ENCODE measurements at places on chromosomes 7 and 10.

DNA sequence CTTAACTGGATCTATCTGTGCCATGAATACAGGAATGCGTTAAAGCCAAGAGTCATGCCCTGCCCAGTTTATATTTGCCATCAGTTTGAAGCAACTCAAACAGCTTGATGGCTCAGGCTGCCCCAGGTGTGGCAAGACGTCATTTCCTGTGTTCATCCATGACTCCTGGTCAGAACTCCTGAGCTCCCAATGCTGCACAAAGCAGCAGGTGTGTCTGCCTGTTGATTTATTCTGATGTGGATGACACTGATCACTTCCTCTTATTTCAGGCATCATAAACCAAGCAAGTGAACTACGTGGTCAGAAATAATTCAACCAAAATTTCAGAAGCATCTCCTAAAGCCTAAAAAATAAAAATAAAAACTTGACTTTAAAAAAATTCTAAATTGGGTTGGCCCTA, 68.5 kb downstream of the EZH2 start:
- no peak for DNase-seq

DNA sequence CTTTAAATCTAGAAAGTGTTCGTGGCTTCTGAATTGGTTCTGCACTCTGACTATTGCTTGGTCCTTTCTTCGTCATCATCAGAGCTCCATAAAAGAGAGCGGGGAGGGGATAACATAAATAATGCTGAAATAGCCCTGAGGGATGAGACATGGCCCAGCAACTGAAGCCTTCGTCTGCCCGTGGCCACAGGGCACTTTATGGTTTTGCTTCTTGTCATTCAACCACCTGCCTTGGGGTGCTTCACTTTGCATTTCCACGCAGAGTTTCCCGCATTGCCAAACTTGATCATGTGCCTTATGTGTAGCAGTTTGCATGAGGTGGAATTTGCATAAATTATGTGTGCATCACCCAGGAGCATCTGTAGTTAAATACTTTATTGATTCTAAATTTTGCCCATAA, 15.9 kb downstream of the GSTO2 start:
- no peak for DNase-seq

DNA sequence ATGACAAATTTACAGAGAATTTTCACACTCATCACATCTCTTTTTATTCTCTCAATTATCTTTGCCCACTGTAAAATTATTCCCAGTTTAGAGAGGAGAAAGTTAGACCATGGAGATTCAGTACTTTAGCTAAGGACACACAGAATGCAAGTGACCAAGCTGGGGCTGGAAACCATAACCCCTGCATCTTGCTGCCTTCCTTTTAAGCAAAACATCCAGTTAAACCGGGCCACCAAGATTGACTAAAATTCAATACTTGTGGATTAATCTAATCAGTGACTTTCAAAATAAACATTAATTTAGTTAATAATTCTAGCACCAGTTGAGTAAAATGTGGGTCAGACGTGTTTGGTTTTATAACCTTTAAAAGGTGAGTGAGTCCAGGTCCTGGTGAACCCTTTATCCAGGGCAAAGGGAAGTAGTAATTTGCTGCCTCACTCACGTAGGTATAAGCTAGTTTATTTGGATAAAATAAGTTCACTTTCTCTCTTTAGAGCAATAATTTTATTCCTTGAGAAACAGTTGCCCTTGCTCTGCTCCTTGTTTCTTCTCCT, 1.9 kb upstream of the CYP2C8 start:
- no peak for DNase-seq

DNA sequence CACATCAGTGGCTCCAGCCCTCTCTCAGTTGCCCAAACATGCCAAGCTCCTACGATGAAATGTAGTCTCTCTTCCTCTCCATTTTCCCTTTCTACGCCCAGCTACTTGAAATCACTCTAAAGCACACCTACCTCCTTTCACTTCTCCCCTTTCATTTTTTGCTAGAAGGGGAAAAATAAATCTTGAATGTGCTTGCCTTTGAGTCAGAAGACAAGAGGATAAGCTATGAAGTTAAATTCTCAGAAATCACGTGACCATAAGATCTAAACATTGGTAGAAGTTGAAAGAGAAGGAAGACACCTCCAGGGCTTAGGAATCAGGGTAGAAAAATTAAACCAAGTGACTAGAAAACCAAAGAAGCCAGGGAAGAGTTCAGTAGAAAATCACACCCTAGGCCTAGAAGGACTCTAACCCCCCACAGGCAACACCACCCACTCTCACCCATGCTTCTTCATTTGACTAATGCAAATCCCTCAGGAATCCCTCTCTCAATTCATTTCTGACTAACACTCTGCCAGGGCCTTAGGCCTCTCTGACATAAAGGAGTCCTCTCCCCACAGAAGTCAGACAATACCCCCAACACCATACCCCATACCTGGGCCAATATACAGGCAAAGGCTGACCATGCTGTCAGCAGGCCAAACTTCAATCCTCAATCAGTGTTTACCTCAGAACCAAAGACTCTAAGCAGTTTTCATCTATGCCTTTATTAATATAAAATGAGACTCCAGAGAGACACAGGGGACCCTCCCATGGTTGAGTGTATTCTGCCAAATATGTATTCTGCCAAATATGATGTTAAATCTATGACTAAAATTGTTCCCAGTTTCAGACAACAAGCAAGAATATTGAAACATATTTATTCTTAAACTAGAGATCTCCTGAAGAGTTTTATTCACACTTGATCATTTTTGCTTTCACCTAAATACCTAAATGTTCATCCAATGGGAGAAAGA, 84.8 kb downstream of the ELMO1 start:
- DNase-seq = no peak

DNA sequence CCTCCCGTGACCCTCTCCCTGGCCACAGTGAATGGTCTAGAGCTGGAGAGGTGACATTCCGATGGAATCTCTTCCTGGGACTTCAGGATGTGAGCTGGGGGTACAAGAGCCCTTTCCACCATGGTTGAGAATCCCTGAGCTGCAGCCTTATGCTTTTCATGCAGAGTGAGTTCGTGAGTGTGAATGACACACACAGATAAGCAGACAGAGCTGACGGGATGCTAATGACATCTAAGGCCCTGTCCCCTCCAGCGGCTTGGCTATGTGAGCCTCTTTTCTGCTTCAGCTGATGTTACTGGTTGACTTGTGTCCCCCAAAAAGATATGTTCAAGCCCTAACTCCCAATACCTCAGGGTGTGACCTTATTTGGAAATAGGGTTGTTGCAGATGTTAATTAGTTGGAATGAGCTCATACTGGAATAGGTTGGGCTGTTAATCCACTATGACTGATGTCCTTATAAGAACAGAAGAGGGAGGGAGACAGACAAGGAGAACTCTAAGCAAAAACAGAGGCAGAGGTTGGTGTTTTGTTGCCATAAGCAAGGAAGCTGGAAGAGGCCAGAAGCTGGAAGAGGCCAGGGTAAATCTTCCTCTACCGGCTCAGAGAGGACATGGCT, 111.1 kb upstream of the AFAP1L2 start:
- no peak for DNase-seq

DNA sequence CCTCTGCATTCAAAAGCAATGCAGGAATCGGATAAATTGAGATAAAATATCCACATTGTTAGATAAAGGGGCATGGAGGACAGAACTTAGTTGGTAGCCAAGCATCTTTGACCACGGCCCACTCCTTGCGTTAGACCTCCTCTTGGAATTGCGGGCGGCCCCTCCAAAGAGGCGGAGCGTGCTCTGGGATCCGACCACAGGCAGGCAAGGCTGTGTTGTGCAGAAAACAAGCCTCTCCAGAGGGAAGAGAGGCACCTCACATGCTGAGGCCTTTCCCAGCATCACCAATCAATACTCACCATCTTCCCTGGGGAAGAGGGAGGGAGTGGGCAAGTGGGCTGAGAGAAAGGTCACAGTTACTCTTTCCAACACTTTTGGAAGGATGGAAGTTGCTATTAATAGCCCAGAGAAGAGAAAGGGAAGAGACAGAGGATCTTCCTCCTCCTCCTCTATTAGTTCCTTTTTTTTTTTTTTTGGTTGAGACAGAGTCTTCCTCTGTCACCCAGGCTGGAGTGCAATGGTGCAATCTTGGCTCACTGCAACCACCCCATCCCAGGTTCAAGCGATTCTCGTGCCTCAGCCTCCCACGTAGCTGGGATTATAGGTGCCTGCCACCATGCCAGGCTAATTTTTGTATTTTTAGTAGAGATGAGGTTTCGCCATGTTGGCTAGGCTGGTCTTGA, 49.7 kb upstream of the NRF1 start:
- no peak for DNase-seq

DNA sequence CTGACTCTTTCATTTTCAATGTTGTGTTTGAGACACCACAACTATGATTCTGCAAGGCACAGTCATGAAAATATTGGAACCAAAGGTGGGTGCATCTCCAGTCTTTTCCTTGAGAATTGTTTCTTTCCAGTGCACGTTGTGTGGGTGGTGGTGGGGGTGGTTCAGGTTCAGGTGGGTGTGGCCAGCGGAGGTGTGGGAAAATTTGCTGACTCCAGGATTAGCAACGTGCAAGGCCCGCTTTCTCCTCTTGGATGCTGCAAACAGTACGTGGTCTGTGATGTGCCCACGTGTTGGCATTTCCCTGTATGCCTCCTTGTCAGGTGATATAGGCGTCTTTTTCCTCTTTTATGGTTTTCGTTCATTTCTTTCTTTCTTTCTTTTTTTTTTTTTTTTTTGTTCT, 59.1 kb downstream of the CAMK1D start:
- DNase-seq = no peak

GRCh38 chr10:16765509-16766375, 51.5 kb downstream of the RSU1 start:
- DNase-seq = no peak

DNA sequence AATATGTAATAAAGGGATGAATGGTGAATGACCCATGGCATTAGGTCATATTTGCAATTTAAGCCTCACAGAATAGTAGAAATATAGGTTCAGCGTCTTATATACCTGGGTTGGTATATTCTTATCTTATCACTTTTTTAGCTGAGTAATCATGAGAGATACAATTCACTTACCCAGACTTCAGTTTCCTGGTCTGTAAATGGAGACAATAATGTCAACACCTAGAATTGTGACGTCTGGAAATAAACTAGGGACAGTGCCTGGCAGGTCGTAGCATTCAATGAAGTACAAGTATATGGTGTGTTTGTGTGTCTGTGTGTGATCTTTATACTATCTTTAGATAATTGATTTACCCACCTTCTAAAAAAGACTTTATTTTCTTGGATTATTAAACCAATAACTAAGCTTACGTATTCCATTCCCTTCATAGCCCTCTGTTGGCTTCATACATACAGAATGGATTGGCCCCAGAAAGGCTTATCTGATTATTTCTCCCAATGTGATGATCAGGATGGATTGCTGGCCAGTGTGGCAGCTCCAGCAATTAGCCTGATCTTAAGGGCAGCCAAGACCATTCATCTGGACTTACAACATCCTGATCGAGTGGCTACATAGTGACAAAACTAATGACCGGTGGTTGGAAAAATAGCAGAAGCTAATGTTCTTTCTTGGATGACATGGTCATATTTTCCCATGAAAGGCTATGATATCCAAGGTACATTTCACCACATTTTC, 121.2 kb upstream of the NPVF start:
- DNase-seq = no peak

DNA sequence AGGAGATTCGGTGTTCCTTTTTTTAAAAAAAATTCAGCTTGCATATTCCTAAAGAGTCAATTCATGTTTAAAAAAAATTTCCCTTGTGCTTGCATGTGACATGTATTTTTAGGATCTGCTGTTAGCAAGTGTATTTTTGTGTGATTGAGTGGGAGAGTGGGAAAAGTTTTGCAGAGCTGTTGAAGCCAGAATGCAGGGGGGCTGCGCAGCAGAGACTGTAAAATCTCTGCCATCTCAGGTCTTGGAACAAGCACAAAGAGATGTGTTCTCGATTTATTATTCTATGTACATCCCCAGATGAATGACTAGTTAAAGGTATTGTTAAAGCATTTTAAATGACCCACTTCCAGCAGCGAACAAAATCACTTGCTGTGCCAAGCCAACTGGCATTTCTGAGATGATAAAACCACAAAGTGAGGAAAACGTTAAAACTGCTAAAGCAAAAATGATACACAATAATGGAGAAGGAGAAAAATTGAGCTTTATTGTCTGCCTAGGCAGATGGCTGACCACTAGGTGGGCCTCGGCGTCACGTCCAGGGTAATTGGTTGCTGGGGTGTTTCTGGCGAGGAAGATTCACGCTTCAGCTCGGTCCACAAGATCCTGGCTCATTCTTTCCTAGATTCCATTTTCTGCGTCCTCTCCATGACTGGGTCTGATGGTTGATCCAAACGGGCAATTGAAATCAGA, 67.0 kb upstream of the ATRNL1 start:
- DNase-seq = no peak

GRCh38 chr10:93259126-93259525, 185.4 kb downstream of the CYP26A1 start:
- no peak for DNase-seq

DNA sequence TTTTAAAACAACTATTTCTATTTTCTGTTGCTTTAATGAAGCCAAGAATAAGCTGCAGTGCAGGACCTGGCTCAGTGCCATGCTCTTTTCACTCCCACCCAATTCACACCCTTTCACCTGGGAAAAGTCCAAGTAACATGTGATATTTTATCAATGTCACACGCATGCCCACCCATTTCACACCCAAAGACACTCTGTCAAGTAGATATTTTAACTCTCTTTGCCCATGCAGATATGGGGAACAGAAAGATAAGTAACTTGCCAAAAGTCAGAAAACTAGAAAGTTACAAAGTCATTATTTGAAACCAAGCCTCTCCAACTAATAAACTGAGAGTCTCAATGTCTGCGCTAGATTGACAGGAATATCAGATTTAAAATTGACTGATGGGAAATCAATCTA, 706.7 kb upstream of the PHF14 start:
- DNase-seq = no peak

- DNase-seq = no peak
These were observed 91.7 kb downstream of the CYP26A1 start for GRCh38 chr10:93165367-93165766.

- no peak for DNase-seq
These were observed 60.7 kb downstream of the OTUD1 start for GRCh38 chr10:23499372-23500132.

DNA sequence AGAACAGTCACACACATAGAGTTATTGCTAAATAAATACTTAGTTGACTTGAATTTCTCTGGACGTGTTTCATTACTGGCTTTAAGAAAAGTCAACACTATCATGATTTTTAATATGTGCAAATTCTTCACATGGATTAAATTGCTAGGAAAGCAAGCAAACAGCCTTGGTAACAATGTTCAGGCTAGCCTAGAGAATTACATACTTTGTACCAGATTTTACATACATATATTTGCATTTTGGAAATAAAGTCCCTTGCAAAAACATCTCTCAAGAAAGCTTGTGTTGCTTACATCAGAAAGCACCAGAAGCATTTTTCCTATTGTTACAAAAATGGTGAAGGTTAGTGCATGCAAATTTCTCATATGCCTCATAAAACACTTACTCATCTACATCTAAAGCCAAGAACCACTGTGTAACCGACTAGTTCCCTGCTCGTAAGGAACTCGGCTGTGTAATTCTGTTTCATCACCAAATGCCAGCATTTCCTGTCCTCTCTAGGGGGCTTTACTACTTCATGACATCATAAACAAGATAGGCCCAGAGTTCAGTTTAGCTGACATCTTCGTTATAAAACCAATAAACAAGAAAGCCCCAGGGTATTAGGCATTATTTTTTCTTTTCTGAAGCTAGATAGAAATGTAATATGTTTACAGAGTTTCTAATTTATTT, 87.8 kb downstream of the CFAP58 start:
- DNase-seq = no peak

All from NCI-H446 treated with DMSO at 0.1 percent for 48 hours (cell line).